H4 (cell line): ENCODE measurements at places on chromosomes 2 and 18. TPM values are rescaled to one million over a fixed set of nuclear protein-coding genes. Genes with fewer than 3 reads are reported as not detected.

The COLEC12 gene
- total RNA-seq: 41.9 and 49.4 TPM in 2 replicates

The IL1RL1 gene
- not detected in 2 replicates for total RNA-seq

The SPATS2L gene
- 55.5 and 68.1 TPM in 2 replicates for total RNA-seq

The LBX2 gene
- 0.97 TPM in 1 of 2 replicates, not detected in the other for total RNA-seq

The CDK5R2 gene
- total RNA-seq: 0.45 and 0.75 TPM in 2 replicates

The MOCOS gene
- 18.7 and 19.0 TPM in 2 replicates for total RNA-seq

The LPIN1 gene
- 21.1 and 27.9 TPM in 2 replicates for total RNA-seq

The RNF125 gene
- 0.25 and 0.29 TPM in 2 replicates for total RNA-seq

The ZBTB7C gene
- 1.0 and 1.1 TPM in 2 replicates for total RNA-seq

The TSN gene
- total RNA-seq: 37.9 and 58.5 TPM in 2 replicates

The SIX2 gene
- total RNA-seq: 0.06 and 0.52 TPM in 2 replicates

The ZNF396 gene
- total RNA-seq: 1.3 and 3.1 TPM in 2 replicates

The IL36RN gene
- total RNA-seq: not detected in 2 replicates

DNA sequence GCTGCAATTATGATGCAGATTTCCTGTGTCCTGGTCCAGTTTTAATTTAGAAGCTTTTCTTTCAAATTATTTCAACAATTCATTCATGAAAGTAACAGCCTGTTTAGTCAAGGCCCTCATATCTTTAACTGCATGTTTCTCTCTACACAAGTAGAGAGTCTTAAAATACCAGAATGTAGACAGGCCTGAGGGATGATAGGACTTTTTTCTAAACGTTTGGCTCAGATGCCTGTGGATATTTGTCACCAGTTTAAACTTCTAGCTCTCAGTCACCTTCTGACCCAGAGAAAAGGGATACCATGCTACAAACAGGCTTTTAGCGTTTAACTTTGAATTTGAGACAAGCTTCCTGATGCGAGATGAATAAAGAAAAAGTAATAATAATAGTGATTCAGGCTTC is 15.7 kb downstream of the COL5A2 start:
- peak; percentile 19 for DNase-seq

DNA sequence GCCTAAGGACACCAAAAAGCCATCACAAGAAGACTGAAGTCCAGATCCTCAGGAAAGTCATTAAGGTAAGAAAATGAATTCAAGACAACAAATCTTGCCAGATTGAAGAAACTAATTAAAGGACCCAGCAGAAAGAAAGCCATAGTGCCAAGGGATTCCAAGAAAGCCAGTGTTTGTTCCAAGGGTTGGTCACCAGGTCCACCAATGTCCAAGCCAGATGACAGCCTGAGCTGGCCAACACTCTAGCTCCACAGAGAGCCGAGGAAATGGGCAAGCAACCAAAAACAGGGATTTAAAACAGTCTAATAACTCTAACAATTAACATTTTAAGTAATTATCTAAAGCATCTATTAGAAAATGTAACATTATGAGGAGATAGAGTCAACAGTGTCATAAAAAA is 49.2 kb downstream of the DNER start:
- DNase-seq: no peak

DNA sequence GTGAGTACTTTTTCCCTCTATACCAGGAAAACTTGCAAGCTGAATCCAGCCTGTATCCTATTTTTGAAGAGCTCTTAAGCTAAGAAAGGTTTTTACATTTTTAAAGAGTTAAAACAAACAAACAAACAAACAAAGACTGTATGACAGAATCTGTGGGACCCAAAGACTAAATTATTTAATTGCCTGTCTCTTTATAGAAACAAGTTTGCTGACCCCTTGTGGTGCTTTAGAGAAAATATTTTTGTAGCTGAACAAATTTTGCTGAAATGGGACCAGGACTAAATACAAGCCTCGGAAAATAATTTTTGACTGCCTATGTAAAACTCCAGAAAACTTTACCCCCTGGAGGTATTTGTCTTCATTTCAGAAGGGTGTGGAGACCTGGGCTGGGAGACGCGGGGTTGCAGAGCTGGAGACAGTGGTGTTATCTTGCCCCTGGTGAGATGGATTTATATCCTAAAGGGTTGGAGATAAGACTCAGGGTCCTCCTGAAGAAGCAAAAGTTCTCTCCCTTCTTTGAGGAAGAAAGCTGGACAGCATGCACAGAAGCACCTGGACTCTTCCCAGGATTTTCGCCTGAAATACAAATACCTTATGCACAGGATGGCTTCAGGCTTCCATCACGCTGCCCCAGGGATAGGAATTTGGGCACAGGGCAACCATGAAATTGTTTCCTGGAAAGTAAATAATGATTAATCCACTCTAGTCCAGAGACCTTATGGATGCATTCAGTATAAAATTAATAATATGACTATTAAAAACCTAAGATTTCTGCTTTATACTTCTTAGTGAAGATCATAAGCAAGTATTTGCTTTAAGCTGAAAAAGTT is 54.3 kb downstream of the TMX3 start:
- peak; percentile 56 for DNase-seq

DNA sequence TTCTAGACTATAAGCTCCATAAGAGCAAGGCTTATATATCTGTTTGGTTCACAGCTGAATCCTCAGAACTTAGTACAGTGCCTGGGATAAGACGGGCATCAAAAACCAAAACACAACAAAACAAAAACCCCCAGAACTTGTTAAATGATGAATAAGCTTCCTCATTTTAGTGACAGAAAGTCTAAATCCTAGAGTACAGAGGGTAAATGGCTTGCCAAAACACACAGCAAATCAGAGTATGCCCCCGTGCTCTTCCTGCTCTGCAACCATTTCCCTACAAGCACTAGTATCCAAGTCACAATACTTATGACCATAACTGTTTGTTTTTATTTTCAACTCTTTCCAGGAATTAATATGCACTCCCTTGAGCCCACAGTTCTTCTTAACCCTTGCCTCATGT is 10.1 kb downstream of the ZNF521 start:
- DNase-seq: no peak

GRCh38 chr2:8558956-8559355 is 122.9 kb upstream of the ID2 start:
- DNase-seq: no peak

DNA sequence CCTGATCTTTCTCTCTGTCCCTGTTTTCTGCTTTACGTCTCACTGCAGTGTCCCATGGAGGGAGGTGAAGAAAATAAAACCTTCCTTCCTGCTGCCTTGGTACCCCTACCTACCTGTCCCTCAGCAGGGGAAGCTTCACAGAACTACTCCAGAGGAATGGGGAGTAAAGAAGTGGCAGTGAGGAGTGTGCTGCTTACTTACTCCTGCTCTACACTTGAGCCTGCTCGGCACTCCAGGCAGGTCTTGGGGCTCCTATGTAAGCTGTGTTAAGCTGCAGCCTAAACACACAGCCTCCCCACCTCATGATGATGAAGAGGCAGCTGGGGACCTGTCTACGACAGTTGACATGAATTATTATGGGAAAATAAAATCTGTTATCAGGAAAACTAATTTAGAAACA is 72.6 kb downstream of the ACSL3 start:
- no peak for DNase-seq

DNA sequence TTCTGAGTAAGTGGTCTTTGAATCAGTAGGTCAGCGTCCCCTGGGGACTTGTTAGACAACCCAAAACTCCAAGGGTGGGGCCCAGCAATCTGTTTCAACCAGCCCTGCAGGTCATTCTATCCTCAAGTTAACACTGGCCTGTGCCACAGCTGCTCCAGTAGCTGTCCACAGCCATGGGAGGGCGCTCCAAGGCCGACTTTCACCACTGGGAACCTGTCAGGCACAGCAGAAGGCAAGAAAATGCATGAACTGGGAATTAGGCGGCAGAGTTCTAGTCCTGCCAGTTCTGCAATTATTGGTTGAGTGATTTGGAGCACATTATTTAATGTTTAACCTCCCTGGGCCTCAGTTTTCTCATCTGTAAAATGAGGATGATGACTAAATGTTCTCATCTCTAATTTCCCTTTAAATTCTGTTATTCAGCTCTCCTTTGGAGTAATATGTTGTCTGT is 17.4 kb upstream of the MRPL33 start:
- DNase-seq: peak; percentile 67

DNA sequence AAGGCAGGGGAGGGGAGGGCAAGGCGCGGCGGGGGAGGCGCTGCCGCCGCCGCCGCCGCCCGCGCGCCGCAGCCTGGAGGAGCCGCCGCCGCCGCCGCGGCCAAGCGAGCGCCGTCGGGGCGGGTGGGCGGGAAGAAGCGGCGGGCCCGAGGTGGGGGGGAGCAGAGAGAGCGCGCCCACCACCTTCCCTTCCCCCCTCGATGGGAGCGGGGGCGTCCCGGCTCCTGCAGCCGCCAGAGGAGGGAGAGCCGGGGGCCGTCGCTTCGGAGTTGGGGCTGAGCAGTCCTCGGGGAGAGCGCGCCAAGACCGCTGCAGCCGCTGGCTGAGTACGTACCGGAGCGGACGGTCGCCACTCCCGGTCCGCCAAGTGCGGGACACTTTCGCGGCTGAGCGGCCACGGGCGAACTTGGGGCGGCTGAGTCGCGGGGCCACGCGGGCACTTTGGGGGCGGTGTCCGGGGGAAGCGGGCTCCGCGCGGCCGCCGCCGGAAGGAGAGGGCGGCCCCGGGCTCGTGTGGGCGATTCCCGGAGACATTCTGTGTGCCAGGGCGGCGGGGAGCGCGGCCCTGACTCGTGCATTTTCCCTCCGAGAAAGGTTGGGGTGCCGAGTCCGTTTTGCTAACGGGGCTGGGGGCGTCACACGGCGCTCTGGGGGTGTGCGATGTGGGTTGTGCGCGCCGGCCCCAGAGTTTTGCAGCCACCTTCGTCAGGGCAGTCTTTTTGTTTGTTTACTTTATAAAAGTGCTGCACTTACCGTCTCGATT is at the start of gene NAB1:
NAB1 (plus strand) TSS at position 49 of the 763 bp plus-strand sequence. CDS start 10,094 bp downstream, outside the sequence.
- peak; percentile 14 for DNase-seq

DNA sequence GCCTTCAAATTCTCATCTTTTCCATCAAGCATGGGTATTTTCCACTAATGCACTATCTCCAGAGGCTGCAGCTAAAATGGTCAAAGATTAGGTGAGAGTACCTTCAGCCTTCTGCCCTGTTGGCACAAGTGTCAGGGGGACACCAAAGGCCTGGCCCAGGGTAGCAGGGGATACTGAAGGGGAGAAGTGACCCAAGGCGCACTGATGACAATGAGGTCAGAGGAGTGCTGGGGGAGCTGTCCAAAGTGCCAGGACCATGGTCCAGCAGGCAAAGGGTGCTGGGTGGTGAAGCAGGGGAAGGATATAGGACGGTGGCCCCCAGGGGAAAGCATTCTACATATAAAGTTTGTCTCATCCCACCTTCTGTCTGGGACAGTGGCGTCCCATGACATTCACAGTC is 303.4 kb downstream of the SMAD2 start:
- DNase-seq: no peak

- no peak for DNase-seq
Observed at GRCh38 chr2:133676392-133677130, 108.3 kb upstream of the NCKAP5 start.

GRCh38 chr2:60280238-60280637 is 273.2 kb downstream of the BCL11A start:
- no peak for DNase-seq

GRCh38 chr2:195559431-195559914 is 97.6 kb upstream of the SLC39A10 start:
- peak; percentile 87 for DNase-seq

DNA sequence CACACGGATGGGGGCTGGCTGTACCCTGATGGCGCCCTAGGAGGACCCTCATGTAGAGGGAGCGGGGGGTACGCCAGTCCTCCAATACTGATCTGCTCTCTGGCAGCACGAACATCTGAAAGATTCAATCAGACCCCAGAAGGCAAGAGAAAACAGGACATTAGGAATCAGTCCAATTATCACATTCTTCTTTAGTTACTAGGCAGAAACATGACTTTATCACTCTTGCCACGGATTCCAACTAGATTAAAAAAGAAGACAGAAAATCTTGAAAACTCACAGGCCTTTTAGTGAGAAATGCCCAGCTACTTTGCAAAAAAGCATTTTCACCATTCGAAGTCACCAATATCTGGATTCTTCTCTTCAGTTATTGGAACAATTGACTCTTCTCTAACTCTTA is 68.4 kb downstream of the ID2 start:
- no peak for DNase-seq

- DNase-seq: no peak
Observed at GRCh38 chr2:7906431-7906830, 775.4 kb upstream of the ID2 start.

DNA sequence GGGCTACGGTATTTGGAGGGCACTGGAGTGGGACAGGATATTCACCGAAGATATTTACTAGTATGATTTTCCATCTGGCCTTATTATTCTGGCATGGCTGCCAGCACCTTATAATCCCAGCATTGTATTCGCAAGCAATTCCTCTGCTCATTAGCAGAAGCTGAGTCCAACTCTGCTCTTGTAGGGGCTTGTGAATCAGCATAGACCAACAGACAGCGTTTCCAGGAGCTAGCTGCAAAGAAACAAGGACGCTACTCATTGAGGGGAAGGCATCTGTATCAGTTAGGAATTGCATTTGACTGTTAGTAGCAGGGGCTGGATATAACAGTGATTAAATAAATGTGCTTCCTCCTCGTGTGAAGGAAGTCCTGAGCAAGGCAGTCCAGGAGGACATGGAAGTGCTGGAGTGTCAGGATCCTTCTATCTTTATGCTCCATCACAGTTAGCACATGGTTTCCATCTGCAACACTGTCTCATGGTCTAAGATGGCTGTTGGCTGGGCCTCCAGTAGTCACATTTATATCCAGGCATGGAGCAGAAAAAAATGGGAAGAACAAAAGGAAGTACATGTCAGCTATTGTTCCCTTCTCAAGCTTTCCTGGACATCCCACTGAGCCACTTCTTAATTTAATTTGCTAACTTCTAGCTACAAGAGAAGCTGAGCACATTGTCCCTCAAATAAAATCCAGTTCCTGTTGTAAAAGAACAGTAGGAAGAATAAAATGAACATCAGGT is 214.1 kb downstream of the C1D start:
- DNase-seq: no peak

- no peak for DNase-seq
Observed at GRCh38 chr2:11657646-11658045, 12.3 kb downstream of the NTSR2 start.

GRCh38 chr2:239577935-239578334 is 177.1 kb upstream of the HDAC4 start:
- DNase-seq: no peak

DNA sequence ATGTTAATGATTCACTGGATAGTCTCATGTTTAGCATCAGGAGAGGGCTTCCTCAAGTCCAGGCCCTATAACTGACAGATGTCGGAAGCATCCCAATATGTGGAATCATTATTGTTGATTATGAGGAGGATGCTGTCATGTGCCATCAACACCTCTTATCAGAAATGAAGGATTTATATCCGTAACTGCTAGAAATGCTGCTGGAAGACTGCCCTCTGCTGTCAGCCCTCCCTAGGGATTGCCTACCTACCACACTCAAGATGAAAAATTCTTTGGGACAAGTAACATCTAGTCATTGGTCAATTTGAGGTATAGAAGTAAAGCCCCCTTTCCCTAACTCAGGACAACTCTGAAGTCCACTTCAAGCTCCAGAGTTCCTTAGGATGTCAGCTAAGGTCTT is 1166.5 kb upstream of the NXPH2 start:
- DNase-seq: no peak

GRCh38 chr2:26623541-26624495 is 17.3 kb downstream of the CIB4 start:
- no peak for DNase-seq

DNA sequence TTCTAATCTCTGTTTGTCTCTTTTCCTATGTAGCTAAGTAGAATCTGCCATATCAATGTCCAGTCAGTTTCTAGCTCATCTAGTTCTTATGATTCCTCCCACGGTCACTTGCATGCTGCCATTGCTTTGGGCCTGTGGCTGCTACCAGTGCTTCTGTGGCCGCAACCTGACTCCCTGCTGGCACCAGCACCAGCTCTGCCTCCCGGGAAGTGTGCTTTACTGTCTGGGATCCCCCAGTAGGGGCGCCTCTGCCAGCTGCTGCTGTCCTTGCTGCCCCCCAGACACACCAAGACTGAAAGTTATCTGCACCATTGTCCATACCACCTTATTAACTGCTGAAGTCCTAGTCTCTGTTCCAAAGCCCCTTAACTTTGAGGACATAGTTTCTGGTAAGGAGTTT is 56.3 kb downstream of the RAPGEF4 start:
- no peak for DNase-seq
